Activated T-helper 1 cell treated with anti-CD3 and anti-CD28 coated beads, Interleukin-2, amount 50 U/mL, for 16 hours (primary cell): ENCODE measurements at places on chromosomes 12 and 14.

- DNase-seq, result no peak
Observed at GRCh38 chr14:98325761-98326160, 946.2 kb downstream of the BCL11B start.

GRCh38 chr12:83826112-83826511 is 1086.5 kb downstream of the SLC6A15 start:
- DNase-seq, result no peak

GRCh38 chr14:32900547-32900946 is 38.1 kb upstream of the NPAS3 start:
- no peak for DNase-seq

DNA sequence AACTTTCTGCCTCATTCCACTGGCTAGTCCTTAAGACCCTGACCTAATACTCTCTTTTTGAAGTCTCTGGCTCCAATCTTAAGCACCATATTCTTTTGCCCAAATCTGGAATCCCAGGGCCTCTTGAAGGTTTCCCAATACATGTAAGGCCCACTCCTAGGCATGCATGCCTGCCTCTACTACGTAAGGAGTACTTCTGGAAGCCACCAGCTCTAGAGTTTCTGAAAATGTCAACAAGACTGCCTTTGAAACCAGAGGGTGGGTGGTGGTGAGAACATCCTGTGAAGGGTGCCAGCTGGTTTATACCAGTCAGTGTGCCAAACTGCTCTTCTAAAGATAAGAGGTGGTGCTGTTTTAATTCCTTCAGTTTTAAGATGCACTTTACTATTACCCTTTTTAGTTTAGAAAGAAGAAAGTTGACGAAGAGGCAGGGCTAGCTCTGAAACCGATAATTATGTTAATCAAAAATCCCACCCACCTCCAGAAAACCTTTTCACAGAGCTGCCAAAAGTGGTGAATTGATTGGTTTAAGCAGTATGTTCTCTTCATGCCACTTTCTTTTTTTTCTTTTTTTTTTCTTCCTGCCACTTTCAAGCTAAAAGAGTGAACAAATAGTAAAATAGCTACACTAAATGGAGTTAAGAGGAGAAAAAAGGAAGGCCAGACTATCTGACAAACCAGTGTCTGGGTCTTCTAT is 8.7 kb upstream of the WDR89 start:
- DNase-seq, result peak; percentile 18

DNA sequence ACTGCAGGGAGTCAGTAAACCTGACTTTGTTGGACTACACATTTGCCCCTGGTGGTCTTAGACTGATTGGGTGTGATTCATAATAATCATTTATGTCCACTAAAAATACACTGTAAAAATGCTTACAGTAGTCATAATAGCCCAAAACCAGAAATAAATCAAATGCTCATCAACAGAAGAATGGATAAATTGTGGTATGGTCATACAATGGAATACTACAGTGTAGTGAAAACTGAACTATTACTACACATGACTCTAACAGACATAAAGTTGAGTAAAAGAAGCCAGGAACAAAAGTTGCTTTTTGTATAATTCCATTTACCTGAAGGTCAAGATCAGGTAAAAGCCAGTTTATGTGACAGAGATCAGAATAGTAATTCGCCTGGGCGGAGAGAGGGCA is 57.2 kb upstream of the CDKL1 start:
- DNase-seq, result no peak

DNA sequence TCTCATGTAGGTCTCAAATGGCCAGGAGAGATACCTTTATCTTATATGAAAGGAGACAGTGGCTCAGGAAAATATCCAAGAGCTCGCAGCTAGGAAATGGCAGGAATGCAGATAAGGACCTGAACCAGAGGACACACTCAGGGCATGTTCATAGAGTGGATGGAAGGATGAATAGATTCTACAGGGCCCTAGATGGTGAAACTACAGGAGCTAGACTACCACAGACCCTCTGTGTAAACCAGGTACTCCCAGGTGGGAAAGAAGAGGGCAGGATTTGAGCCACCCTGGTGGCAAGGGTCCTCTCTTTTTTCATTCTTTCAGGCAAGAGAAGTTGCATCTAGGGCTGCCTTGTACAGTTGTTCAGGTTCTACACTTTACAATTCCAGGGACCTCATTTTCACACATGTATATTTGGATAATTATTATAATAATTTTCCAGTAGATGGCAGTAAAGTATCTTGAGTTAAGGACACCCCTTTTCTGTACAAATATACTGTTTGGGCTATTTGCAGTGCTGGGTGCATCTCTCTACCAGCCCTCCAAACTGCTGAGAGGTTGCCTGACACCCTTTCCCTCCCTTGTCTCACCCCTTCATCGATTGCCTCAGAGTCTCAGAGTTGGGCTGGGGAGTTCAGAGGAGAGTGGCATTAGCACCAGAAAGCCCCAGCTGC is 10.5 kb upstream of the ZDHHC22 start:
- DNase-seq, result no peak

DNA sequence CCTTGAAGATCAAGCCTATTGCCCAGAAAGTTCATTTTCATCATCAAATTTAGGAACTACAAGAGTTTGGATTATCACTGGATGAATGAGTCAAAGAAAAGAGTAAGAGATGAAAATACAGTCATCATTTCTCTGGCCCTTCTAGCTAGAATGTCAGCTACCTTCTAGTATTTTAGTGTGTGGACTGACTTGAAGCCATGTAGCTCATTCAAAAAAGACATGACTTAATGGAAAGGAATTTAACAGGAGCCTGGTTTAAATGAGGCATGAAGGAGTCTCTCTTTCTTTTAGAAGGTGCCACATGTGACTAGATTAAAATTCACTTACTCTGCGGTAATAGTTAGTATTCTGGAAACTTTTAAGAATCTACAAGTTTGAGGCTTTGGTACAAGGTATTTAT is 7.1 kb downstream of the PTHLH start:
- DNase-seq, result no peak

- no peak for DNase-seq
Observed at GRCh38 chr12:104496336-104496735, 39.6 kb downstream of the CHST11 start.

- no peak for DNase-seq
Observed at GRCh38 chr12:125125271-125125670, 60.0 kb downstream of the AACS start.

GRCh38 chr14:76465664-76466063 is 89.7 kb downstream of the ESRRB start:
- DNase-seq, result no peak

GRCh38 chr14:102784892-102785594 is 7.8 kb downstream of the TRAF3 start:
- DNase-seq, result no peak

- no peak for DNase-seq
Observed at GRCh38 chr12:57332646-57333312, 81.8 kb upstream of the STAC3 start.

DNA sequence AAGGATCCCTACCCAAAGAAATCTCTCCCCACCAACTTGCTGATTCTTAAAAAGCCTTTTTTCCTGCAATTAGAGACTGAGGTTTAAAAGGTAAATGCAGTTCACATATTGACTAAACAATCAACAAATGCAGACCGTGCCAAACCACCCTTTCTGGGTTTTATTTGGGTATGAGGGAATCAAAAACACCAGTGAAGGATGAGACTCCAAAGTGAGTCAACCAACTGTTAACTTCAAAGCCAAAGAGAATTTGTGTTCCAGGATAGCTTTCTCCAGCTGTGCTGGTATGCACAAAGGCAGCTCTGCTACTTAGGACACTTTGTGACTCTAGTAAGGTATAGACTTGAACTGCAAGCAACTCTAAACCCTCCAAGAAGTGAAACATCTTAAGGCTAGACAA is 39.4 kb downstream of the RPS29 start:
- DNase-seq, result no peak

- no peak for DNase-seq
Observed at GRCh38 chr12:83067981-83068380, 381.3 kb downstream of the TMTC2 start.

GRCh38 chr12:109291521-109292341 is 17.4 kb downstream of the FOXN4 start:
- no peak for DNase-seq

- DNase-seq, result no peak
Observed at GRCh38 chr14:102283631-102284129, 21.3 kb downstream of the MOK start.

DNA sequence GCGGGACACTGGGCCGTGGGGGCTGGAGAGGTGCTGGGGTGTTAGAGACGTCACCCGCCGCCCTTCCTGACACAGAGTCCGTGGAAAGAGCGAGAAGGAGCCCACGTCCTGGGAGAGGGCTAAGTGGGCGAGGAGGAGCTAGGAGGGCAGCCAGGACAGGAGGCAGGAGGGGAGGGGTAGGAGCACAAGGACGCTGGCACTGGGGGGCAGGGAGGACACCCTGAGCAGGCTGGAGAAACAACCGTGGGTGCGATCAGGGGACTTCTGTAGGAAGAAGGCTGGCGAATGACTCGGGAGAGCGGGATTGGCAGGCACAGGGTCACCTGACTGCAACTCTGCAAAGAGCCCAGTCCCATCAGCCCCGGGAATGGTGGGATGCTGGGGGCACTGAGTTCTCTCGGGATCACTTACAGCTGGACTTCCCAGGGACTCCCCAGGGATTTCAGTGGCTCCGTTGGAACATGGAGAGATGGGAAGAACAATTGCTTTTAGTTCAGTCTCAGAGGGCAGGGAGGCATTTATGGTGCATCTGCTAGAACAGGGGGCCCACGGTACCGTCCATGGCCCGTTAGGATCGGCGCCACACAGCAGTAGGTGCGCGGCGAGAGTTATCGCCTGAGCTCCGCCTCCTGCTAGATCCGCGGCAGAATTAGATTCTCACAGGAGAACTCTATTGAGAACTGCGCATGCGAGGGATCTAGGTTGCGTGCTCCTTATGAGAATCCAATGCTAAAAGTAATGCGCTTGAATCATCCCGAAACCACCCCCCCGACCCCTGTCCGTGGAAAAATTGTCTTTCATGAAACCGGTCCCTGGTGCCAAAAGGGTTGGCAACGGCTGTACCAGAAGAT is 24.3 kb downstream of the UBR7 start:
- no peak for DNase-seq

DNA sequence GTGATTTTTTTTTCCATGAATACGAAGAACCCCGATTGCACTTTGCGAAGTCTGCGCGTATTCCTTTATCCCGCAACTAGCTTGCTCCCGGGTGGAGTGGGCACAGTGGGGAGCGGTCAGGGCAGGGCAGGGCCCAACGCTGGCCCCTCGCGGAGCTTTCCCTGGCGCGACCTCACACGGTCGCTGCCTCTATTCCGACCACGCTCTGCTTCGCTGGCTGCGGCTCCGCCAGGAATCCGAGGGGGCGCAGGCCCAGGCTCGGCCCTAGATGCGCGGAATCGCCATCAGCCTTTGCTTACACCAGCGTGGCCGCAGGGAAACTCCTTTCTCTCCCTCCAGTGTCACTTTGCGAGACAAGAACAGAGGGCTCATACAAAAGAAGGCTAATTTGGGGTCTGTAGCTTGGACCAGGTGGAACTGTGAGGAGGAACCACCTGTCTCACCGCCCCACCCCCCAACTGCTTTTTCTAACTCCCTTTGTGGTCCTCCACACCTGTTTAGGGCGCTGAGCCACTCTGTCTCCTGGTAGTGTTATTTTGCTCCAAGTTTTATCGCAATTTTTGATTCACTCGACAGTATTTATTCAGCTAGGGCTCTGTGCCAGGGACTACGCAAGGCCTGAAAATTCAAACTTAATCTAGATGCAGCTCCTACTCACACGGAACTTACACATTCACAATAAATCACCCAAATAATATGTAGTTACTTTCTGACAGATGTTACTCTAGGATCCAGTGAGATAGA is 3.1 kb upstream of the NKX2-1 start:
- no peak for DNase-seq

GRCh38 chr14:101363261-101363555 is 198.1 kb upstream of the DIO3 start:
- no peak for DNase-seq

GRCh38 chr14:58731465-58732293 is 93.9 kb downstream of the DACT1 start:
- no peak for DNase-seq

DNA sequence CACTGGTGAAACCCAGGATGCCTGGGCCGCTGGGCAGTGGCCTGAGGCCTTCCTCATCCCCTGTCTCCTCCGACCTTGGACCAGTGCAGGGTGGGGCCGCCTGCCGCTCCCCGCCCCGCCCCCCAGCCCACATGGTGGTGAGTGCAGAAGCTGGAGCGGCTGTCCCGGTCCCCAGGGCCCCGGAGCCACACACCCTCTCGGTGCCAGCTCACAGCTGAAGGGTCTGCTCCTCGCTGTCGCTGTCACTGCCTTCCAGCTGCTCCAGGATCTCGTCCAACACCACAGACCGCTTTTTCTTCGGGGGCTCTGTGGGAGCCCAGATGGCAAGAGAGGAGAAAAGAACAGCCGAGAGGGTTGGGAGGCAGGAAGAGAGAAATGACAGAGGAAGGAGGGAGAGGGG is 143.1 kb downstream of the RBM19 start:
- DNase-seq, result no peak

DNA sequence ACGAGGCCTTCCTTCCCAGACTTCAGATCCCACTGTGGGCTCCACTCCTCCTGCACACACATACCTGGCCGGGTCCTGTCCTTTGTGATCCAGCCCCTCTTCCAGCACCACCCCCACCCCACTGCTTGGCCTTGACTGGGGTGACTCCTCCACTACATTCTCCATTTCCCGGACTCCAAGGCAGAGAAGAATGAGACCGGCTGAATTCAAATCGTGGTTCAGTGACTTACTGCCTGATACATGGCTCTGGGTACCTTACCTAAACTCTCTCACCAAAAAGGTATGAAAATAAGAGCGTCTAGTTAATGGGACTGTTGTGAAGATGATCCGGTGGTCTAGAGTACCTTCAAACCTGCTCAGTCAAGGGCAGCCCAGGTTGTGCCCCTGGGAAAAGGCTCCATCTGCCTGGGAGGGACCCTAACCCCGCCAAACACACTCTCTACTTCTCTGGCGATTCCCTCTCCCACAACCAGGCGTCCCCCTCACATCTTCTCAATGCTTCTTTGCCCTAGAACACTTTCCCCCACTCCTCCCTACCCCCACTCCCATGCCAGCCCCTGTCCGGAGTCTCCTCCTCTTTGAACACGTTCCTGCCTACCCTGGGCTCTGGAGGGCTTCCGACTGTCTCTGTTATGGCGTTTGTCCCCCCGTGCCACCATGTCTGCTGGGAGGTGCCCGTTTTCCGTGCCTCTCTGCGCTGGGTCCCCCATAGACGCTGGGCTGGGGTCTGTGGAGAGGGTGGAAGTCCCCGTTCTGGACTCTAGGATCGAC is 1.5 kb upstream of the ZBTB42 start:
- DNase-seq, result no peak

GRCh38 chr12:21559855-21560569 is 33.9 kb downstream of the SPX start:
- DNase-seq, result no peak

- no peak for DNase-seq
Observed at GRCh38 chr12:754851-755562, 2.6 kb downstream of the WNK1 start.

DNA sequence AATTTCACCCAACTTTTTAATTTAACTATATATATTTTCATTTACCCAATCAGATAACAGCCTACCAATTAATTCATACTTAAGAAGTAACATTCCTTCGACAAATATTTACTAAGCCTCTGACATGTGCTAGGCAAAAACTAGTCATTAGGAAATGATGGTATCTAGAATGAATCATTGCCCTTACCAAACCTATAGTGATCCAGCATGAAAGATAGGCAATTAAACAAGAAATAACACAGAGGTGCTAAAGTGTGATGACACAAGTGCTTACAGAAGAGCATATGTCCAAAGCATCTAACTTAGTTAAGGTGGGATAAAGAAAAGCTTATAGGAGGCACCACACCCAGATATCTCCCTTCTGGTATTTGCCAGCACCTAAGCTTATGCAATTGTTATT is 166.5 kb upstream of the RASSF8 start:
- no peak for DNase-seq

GRCh38 chr14:66378712-66379505 is 107.3 kb upstream of the CCDC196 start:
- DNase-seq, result no peak
